ENCODE measurements at places on chromosomes 2 and 18.

GRCh38 chr18:55452123-55452611, 135.8 kb downstream of the TCF4 start:
- no peak for DNase-seq

DNA sequence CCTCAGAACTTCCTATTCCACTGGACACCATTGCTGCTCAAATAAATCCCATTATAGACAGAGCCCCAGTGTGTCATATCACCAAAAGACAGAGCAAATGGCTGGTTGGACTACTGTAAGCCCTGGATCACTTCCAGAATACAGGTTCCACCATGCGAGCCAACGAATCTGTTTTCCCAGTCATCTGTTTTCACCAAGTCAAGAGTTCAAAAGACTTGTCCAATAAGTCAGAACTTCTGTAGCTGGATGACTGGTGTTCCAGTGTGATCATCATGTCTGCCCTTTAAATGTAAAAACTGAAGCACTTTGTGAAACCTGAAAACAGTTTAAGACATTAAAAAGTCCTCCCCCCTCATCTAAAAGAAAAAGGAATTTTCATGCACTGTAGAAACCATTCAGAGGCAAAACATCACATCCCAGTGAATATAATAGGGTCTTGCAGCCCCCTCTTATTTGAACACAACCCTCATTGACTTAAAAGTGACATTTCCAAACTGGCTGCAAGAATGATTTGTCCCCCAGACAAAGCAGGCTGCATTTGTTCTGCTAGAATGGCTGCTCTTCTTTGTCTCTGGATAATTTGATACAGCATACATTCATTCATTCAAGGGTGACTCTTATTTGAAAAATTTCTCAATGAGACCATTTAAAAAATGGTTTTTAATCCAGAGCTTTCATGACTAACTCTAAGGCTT, 64.6 kb upstream of the TANC1 start:
- DNase-seq: no peak

DNA sequence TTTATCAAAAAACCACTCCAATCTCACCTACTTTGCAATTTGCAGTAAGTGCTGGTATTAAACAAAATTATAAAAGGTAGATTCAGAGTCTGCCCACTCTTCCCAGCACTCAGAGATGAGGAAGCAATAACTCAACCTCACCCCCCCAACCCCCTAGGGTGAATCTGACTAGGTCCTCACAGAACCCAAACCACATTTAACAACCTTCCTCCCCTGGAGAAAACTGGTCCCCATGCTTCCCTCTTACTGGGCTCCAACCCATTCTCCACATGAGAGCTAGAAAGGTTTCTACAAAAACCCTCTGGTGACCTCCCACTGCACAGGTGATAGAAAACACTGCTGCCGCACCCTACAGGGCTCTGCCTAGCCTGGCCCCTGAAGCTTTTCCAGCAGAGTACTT, 40.5 kb upstream of the BMP10 start:
- no peak for DNase-seq

DNA sequence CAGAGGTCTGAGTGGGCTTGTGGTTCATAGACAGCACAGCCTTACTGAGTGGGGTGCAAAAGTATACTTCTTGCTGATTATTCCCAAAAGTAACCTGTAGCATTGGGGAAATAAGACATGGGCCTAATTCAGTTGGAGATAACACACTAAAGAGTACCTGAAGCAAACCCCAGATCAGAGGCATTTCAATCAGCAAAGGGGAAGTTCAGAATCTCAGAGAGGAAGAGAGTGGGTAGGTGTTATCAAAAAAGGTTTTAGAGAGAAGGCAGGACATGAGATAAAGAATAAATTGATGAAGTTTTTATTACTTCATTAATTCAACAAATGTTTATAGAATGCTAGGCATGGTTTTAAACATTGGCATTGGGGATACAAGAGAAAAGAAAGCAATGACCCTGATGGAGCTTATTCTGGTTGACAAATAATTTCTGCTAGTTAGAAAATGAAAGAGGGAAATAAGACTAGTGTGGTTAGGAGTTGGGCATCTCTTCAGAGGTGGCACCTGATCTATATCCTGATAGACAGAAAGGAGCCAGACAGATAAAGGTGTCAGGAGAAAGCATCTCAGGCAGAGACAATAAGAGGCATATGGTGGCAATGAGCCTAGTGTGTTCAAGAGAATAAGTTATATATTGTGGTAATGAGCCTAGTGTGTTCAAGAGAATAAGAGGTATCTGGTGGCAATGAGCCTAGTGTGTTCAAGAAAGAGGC, 153.8 kb upstream of the SETBP1 start:
- no peak for DNase-seq

GRCh38 chr2:178530131-178530530, 49.9 kb downstream of the PLEKHA3 start:
- no peak for DNase-seq

GRCh38 chr18:2880473-2880872, 33.7 kb downstream of the EMILIN2 start:
- DNase-seq: no peak

- no peak for DNase-seq
These were observed 89.0 kb downstream of the ZNF532 start for GRCh38 chr18:58953627-58954026.

- no peak for DNase-seq
These were observed 1413.0 kb downstream of the DSC3 start for GRCh38 chr18:29629493-29630036.

DNA sequence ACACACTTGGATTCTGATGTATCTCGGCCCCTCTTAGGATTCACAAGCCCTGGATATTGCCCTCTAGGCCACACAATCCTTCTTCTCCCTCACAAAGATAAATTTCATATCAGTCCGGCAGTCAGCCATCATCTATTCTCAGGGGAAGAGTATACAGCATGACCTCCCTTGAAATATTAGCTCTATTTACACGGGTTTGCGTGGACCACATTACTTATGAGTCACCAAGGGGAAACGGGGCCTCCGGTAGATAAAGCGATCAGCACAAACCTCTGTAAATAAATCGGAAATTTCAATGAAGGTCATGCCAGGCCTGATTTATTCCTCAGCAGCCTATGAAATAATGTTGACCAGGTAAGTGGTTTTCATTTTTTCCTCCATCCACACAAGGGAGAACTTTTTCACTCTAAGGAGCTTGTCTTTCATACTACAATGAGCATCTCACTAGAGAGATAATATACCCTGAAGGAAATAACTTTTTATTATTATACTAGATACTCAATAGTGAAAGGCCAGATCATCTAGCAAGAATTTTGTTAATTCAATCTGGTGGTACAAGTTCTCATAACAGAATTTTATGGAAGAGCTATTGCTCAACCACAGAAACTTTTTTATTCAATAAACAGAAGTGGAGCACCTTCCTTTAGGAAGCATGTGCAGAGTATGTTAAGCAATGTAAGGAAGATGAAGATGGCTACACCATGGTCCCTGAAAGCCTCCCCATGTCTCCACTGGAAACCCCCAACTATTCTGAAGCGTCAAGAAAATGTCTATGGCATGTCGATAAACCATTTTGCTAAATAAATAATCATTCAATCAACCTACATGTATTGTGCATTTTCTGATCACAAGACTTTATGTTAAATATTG, 125.2 kb upstream of the PIK3C3 start:
- DNase-seq: no peak

DNA sequence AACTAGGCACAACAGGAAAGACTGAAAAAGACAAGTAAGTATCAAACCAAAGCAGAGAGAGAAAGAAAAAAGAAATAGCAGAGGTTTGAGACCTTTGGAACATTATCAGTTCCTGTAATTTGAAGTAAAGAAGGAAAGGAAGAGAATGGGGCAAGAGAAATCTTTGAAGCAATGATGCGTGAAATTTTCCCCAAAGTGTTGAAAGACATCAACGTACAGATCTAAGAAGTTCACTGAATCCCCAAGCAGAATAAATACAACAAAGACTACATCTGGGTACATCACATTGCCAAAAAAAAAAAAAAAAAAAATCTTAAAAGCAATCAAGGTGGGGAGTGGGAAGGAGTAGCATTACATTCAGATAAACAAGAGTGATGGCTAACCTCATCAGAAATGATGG, 6.0 kb upstream of the SLC30A6 start:
- no peak for DNase-seq

- DNase-seq: no peak
These were observed 7.6 kb downstream of the INHBB start for GRCh38 chr2:120353591-120353898.

- no peak for DNase-seq
These were observed 11.1 kb downstream of the TRAK2 start for GRCh38 chr2:201440182-201440581.

DNA sequence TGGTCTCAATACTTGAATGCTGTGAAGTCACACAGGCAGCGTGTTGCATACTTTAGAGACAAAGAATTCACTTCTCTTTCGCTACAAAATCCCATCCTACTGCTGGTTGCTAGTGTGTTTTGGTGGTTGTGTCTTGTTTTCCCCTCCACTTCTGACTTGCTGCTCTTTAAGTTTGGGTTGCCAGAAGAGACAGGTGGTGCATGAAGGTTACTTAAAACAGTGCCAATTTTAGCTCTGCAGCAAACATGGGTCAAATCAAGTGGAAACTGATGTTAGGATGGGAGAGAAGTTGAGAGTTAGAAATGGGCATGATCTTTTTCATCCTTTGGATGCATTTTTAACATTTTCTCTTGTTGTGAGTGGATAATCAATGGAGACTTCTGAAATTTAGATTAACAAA, 136.2 kb upstream of the KCNH7 start:
- no peak for DNase-seq

- DNase-seq: no peak
These were observed 322.1 kb downstream of the GALR1 start for GRCh38 chr18:77571743-77572142.

GRCh38 chr2:207283356-207283755, 117.6 kb upstream of the KLF7 start:
- DNase-seq: no peak

DNA sequence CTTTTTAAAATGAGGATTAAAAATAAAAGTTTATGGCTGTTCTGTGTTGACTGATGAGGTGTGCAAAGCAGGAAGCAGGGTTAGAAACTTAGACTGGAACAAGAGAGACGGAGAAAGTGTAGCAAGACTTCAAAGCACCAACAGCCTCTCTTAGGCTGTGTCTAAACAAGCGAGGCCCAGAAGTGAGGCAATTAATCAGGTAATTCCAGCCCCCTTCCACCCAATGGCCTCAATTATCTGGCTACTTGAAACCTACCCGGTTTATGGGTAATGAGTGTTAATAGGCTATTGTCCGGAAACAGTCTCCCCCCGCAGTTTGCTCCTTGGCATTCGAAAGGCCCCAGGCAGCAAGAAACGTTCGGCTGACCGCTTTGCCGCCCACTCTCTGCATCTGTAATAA, 171.7 kb upstream of the MYCN start:
- DNase-seq: peak; percentile 33

GRCh38 chr18:66210875-66211274, 393.0 kb downstream of the CDH19 start:
- DNase-seq: no peak

DNA sequence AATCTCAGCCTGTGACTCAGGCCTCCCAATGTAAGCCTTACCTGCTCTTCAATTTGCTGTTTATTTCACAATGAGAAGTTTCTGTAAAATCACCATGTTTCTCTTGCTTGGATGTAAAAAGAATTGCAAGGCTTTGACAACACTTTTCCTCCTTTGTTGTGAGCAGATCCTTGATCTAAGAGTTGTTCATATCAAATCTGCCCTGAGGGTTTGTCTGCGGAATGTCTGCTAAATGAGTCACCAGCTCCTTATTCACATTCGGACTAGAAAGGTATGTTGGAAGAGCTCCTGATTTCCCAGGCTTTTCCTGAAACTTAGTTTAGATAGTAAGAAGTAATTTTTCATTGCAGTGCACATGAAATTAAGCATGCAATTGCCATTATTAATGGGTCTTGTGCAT, 268.2 kb upstream of the TCF4 start:
- DNase-seq: no peak

- no peak for DNase-seq
These were observed 63.5 kb upstream of the AGPS start for GRCh38 chr2:177329064-177329463.

DNA sequence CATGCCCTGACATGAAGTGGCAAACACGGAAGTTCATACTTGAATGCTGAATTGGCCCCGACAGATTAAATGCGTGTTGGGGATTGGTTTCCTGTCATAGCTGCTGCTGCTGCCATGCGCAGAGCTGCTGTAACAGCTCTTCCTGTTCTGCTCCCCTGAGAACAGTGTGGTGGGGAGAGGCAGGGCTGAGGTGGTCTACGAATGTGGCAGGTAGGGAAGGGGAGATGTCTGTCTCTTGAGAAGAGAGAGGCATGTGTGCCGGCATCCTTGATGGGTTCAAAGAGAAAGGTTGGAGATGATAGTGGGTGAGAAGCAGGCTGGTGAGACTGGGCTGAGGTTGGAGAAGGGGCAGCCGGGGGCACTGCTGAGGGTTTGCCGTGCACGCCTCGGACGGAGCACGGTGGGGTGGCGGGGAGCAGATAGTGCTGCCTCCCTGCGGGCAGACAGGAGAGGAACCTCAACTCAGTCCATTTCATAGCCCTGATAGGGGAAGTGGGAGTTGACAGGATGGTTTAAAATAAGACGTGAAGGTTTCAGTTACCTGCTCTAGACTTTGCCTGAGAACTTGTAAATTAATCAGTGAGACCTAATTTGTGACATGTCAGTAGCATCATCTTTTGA, 46.1 kb downstream of the TMEM185B start:
- no peak for DNase-seq

DNA sequence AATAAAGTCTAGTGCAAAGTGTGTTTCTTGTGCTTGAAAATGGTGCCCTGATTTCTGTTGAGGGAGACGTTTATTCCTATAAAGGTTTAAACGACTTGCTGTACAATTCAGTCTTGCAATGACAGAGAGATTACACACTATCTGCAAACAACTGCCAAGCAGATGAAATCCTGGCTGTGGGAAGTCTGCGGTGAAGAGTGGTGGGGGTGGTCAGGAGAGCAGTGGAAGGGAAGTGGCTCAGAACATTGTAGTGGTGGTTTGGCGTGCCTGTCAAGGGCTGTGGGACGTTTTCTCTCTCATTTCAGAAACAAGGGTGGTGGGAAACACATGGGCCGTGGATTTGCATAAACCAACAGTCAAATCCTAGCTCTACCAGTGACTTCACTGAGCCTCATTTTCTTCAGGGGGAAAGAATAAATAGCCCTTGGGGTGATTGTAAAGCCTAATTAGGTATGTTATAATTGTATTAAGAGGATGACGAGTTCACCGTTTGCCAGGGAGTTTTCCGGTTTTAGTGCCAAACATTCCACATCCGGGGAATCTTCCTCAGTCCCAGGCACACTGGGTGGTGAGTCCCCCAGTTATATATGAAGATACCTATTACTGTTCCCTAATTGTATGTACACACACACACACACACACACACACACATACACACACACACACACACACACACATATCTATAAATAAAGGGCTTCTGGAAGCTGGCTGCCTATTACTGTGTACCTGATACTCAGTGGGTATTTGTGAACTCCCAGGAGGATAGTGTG, 115.0 kb downstream of the SPTBN1 start:
- DNase-seq: no peak

DNA sequence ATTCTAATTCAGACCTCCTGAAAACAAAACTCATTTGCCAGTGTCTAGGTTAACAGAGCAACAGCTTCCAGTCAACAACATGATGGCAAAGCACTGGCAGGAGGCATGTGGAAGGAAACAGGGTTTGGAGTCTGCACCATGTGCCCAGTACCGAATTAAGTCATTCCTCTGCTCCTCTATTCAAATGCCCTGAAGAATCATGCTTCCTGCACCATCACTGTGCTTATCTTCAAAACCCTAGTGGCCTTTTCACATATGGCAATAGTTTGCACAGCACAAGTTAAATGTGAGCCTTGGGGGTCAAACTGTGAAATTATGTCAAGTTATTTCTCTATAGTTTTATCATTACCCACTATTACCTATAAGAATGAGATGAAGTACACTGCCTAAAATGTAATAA, 75.4 kb upstream of the GRB14 start:
- no peak for DNase-seq

Measured in nephron progenitor cell (in vitro differentiated cells).